ENCODE measurements at places on chromosomes 16 and 17.
A peak's percentile ranks its signal among the peaks of the same experiment; 100 is the strongest.

GRCh38 chr16:84514874-84515835 is 10.7 kb upstream of the MEAK7 start:
- DNase-seq, result peak; percentile 64

DNA sequence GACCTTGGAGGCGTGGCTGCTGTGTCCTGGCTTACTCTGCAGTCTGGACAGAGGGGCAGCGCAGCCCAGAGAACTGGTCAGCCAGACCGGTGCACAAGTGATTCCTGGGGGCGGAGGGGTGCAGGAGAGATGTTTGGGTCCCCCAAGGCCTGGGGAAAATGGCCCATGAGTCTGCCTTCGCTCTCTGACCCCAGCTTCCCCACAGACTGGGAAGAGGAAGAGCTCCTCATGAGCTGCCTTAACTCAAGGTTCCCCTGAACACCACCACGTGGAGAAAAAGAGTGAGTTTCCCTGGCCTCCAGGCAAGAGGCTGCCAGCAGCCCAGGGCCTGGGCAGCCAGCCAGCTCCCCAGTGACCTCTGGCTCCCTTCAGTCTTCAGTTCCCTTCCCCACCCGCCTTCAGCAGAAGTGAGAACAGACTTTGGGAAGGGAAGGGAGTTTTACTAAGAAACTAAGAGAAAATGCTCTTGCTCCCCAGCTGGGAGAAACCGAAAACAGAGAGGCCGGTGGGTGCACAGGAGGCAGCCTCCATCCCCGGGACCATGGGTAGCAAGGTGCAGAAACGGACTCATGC is 2.0 kb upstream of the C17orf99 start:
- DNase-seq, result no peak

DNA sequence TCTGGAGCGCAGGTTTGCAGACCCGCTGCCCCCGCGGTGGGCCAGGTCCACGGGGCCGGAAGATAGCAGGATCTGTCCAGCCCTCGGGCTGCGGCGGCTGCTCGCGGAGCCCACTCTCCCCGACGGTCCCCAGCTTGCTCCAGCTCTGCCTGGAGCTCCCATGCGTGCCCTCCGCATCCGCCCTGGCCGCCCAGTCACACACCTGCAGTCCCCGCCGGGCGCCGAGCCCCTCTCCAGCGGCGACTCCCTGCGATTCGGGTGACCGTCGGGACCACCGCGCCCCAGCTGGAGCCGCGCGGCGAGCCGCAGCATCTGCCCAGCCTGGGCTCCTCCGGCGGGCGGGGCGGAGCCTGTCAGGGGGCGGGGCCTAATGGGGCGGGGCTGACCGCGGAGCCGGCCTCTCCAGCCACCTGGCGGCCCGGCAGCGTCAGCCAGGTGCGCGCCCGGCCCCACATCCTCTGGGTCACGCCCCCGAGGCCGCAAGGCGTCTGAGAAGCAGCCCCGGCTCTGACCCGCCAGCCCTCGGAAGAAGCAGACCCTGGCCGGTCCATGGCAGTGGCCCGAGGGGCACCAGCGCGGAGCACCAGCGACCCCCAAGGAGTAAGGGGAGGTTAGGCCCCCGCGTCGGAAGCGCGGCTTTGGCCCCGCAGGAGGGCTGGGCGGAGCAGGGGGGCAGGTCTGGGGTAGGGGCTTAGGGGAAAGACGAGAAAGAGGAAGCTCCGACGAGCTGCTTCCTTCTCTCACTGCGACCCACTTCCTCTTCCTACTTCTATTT is at the start of gene PIK3R5:
Gene PIK3R5, minus strand, starts transcription at position 314 of the 775 bp plus-strand sequence. CDS start 54,213 bp downstream, outside the sequence.
- DNase-seq, result peak; percentile 65

DNA sequence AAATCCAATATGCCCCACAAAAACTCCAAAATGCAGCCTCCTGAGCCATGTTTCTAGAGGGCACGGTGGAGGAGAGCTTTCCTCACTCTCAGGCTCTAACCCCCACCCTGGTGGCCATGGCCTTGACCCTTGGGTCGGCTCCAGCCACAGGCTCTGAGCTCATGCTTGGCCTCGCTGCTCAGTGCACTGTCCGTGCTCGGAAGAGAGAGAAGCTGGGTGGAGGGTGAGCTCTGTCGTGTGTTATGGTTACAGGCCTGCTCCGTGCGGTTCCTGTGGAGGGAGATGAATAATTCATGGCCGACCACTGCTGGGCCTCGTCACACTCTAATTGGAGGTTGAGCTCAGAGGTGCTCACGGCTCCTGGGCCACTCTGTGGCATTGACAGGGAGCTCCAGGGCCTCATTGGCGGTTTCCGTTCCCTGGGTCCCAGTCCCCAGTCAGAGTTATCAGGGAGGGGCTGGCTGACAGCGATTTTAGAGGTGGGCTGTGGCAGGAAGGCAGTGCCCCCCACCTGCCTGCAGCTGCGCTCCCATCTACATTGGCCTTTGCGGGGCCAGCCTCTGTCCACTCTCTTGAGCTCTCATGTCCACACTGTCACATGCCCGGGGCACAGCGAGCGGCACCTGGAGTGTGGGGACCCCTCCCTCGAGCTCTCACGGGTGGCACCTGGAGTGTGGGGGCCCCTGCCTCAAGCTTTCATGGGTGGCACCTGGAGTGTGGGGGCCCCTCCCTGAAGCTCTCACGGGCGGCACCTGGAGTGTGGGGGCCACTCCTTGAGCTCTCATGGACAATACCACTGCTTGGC is 24.9 kb downstream of the ACSF3 start:
- no peak for DNase-seq

DNA sequence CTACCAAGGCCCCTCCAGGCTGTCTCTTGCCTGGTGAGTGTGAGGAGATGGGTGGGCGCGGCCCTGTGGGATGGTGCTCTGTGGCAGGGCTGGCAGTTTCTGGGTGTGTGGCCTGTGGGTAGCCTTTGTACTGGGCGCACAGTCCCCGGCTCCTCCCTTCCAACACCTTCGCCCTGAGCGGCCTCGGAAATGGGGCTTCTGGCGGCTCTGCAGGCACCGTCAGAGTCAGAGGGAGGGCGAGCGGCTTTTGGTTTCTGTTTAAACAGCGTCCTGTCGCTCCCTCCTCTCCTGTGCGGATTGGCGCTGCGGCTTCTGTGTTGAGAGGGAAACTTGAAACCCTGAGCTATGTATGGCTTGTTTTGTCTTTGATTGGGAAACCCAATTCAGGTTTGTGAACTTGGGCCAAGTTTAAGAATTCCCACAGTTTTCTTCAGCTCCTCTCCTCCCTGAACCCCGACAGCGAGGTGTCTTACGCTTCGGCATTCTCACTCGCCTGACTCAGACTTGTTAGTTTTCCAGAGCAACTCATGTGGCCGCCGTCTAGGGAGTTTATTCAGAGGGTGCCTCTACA is 8.3 kb upstream of the ZNF750 start:
- peak; percentile 50 for DNase-seq

GRCh38 chr17:41223821-41224220 is 2.6 kb upstream of the KRTAP9-2 start:
- DNase-seq, result no peak

DNA sequence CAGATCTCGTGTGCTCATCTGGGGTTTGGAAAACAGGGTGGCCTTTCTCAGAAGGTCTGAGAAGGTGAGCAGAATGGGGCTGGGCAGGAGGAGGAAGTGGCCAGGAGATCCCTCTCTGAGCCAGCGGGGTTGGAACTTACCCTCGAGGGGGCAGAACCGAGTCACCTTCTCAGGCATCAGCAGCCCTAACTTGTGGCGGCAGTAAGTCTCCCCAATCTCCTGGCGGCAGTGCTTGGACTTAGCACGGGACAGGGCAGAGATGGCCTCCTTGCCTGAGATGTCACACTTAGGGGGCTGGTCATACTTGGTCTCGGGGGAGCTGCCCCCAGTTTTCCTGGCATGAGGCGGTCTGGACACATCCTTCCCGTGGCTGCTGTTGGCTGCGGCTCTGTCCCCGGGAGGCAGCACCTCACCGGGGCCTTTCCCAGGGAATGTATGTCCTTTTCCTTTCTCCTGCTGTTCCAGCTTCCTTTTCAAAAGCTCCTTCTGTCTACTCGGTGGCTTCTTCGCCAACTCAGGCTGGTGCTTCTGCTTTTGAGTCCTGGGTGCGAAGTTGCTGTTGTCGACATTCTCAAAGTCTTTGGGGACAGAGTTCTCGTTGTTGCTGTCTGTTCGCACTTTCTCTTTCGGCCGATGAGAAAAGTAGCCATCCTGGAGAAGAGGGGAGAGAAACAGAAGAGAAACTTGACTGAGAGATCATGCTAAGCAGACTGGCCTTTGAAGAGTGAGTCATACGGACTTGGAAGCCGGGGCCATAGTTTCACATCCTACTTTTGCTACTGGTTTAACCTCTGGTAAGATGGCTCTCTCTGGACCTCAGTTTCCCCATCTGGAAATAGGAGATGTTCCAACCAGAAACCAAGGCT is 211.7 kb downstream of the XYLT1 start:
- DNase-seq, result no peak

DNA sequence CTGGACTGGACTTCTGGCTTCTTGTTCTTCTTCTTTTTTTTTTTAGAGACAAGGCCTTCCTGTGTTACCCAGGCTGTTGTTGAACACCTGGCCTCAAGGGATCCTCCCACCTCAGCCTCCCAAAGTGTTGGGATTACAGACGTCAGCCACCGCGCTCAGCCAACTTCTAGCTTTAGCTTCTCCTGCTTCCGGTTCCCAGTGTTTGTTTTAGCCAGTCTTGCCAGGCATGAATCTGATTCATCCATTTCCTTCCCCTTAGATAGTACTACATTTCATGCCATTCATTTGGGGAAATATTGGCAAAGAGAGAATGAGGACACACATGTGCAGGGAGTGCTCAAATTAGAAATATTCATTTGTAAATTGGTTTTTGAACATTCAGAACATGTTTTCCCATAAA is 12.1 kb upstream of the NDUFAB1 start:
- DNase-seq, result no peak

DNA sequence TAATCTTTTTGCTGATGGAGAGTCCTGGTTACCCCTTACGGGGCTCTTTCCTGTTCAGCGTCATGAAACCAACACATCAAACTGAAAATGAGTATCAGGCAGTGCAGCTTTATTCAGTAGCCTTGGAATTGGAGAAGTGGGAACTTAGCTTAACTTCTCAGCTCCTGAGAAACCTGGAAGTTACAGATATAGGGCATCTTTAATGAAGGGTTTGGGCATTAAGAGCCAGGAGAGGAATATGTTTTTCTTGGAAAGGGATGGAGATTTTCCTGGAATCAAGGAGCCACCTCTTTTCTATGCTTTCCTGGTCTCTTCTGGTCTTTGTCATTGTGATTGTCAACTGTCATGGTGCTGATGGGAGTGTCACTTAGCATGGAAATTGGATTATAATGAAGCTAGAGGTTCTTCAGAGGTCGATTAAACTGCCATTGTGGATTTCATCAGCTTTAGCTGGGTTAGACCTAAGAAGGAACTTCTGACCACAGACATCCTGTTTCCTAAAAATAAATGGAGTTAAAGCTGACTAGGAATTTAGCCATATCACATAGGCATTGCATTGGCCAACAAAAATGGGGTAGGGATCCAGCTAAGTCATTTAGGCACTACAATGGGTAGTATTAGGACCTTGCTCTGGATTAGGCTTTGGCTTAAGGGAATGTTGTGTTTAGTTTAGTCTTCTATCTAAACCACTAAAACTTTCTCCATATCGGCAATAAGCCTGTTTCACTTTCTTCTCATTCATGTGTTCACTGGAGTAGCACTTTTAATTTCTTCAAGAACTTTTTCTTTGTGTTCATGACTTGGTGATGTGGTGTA is 186.4 kb downstream of the BCAS3 start:
- DNase-seq, result no peak

DNA sequence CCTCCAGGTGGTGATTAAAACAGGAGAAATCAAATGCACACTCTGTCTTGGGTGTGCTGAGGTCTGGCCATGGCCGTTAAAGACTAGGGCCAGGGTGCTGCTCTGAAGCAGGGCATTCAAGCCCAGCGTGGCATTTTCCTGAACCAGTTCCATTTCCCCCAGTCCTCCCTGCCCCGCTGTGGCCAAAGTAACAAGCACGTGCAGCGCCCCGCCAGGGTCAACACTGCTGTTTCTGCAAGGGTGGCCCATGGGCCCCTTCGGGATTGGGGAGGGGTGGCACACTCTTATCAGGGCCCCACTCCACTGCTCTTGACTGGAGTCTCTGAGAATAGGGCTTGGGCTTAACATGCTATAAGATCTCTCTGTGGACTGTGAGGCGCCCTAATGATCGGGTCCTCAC is 72.9 kb downstream of the IL21R start:
- no peak for DNase-seq

GRCh38 chr17:32268734-32269288 is 3.2 kb downstream of the RHBDL3 start:
- DNase-seq, result no peak

- no peak for DNase-seq
These were observed 332.0 kb upstream of the MAF start for GRCh38 chr16:79932572-79932971.

DNA sequence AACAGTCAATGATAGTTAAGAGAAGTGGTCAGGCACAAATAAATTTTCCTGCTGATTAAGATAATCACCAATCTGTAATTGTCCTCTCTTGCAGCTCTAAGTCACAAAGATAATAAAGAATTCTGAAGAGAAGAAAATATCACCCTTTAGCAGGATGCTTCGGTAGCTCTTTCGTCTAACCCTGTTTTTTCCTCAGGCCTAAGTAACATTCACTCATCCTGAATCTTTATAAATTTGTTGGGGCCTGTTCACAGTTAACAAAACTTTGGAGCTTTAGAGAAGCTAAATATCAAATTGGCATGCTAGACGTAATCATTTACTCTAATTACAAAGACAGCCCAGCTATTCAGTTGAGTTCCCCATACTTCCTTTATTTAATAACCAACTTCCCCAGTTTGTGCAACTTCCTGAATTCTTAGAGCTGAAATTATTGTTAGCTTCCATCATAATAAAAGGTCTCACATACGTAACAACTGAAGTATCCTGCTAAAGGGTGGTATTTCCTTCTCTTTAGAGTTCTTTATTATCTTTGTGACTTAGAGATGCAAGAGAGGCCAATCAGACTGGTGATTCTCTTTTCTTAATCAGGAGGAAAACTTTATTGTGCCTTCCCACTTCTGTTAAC is 118.6 kb downstream of the TANGO6 start:
- DNase-seq, result no peak

- no peak for DNase-seq
These were observed 126.3 kb upstream of the HSBP1 start for GRCh38 chr16:83681381-83681956.

GRCh38 chr16:51615141-51615540 is 464.1 kb upstream of the SALL1 start:
- DNase-seq, result no peak

GRCh38 chr16:67786491-67786890 is 19.9 kb downstream of the RANBP10 start:
- DNase-seq, result no peak

GRCh38 chr16:4749700-4750257 is 15.4 kb downstream of the DNAAF8 start:
- DNase-seq, result no peak
